Activated CD4-positive, alpha-beta T cell treated with anti-CD3 and anti-CD28 coated beads, Interleukin-2, amount 10 ng/mL, durations not matched to agents 24 days and 14 days (primary cell): ENCODE measurements at places on chromosomes 12 and 14.

GRCh38 chr14:96991226-96991625 lies 194.0 kb downstream of the VRK1 start:
- DNase-seq = no peak

GRCh38 chr14:96119947-96120346 lies 80.8 kb downstream of the C14orf132 start:
- no peak for DNase-seq

DNA sequence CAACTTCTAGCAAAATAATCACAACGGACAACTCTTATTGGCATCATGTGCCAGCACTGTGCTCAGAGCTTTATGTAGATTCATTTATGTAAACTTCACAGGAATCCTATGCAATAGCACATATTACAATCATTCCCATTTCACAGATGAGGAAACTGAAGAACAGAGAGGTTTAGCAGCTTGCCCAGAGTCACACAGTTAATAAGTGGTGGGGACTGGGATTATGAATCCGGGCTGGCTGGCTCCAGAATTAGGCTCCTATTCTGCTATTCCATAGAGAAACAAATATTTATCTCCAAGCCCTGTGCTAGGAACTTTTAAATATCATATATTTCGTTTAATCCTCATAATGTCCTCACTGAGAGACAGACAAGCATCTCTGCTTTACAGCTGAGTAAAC lies 52.4 kb upstream of the OAS1 start:
- DNase-seq = no peak

GRCh38 chr14:60309867-60310552 lies 61.0 kb downstream of the PPM1A start:
- no peak for DNase-seq

DNA sequence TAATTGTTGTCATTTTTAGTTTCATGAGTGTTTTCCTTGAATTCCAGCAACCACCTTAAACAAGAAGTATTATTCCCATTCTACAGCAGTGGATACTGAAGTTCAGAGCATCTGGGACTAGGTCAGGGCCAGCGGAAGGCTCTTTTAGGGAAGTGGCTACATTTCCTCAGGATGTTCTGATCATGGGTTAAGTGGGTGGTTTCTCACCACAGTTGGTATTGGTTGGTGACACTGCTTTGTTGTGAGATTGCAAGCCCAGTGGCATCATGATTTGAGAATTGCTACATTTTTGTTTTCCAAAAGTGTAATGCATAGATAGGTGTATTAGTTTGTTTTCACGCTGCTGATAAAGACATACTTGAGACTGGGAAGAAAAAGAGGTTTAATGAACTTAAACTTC lies 47.1 kb downstream of the SYNE2 start:
- no peak for DNase-seq

- no peak for DNase-seq
Measured at GRCh38 chr14:30125322-30125979, 197.8 kb upstream of the PRKD1 start.

DNA sequence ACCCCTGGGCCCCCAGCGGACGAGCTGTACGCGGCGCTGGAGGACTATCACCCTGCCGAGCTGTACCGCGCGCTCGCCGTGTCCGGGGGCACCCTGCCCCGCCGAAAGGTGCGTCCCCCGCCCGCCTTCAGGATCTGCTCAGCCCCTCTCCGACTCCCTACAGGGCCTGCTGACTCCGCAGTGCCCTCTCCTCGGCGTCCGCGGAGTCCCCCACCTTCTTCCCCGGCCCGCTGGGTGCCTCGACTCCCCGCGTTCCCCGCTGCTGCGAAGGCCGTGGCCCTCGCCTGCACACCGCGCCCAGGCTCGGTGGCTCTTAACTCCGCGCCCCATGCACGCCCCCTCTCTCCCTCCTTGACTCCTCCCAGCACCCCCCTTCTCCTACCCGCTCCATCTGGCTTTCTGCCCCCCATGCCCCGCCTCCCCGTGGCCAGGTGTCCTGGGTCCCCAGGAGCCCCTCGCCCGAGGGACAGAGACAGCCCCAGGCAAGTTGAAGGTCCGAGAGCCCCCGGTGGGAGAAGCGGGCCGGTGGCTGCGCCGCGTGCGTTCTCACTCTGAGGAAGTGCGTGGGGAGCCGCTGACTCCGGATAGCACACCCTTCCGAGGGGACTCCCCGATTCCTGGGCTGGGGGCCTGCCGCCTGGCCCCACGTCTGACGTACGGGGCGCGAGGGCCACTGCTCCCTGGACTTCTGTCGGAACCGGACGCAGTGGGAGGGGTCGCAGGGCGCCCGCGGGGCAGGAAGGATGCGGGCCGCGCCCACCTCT lies 594 bp downstream of the TAMALIN start:
- peak; percentile 80 for DNase-seq

- DNase-seq = no peak
Measured at GRCh38 chr14:80445605-80446004, 234.3 kb upstream of the DIO2 start.

GRCh38 chr12:47071241-47071852 lies 8.1 kb upstream of the PCED1B start:
- DNase-seq = peak; percentile 61

- no peak for DNase-seq
Measured at GRCh38 chr14:62645649-62646048, 399.6 kb downstream of the KCNH5 start.

GRCh38 chr12:110917961-110918360 lies 2.4 kb downstream of the MYL2 start:
- DNase-seq = no peak

DNA sequence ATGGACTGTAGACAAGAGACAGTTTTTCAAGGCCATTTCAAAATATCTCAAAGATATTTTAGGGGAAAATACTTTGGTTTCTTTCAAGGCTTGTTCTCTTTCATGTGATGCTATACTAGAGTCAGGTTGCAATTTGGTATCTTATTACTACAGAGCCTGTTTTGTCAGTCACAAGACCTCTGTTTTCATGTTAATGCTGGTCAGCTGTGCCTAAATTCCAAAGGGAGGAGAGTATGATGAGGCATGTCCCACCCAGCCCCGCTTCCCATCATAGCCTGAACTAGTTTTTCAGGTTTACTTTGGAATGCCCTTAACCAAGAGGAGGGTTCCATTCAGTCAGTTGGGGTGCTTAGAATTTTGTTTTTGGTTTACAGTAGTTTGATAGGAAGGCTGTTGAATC lies 52.6 kb downstream of the GPHB5 start:
- no peak for DNase-seq

DNA sequence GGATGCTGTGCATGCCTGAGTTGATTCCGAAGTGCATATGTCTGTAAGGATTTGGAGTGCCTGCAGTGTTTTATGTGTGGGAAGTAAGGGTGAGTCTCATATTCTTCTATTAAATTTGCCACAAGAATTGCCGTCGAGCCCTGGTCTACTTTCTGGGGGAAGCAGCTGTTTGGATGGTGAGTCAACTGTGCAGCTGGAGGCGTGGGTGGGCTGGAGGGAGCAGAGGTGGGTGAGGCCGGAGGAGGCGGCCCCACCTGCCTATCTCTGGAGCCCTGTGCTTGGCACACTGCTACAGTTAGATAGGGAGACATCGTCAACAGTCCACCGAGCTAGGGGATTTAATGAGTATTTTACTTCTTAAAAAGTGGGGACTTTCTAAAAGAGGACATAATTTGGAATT lies 9.7 kb downstream of the GLRX5 start:
- no peak for DNase-seq

- peak; percentile 83 for DNase-seq
Measured at GRCh38 chr14:50230701-50231474, 490 bp downstream of the SOS2 start.

GRCh38 chr12:113569806-113570205 lies 98.1 kb upstream of the LHX5 start:
- no peak for DNase-seq

DNA sequence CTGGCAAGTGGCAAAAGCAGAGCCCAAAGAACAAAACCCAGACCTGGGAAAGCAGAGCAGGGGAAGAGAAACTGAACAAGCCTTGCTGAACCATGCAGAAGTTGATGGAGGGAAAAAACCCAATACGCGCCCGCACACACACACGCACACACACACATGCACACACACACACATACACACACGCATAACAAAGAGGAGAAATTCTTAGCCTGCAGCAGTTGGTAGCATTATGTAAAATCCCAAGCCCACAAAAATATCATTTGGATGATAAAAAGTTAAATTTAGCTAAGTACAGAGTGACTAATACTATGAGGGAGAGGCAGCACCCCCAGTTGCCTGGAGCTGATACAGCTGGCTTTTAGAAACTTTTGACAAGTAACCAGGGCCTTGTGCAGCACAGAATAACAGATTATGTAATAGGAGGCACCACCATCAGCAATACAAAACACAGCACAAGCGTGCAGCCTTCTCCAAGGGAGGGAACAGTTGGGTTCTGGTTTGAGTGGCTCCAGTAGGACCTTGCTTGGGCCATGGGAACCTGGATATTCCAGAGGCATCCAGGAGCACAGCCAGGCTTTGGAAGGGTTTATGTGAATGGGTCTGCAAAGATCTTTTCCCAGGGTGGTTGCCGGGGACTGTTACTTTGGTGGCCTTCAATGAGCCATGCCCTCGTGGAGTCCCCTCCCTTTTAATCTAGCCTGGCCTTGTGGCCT lies 35.3 kb downstream of the PITPNM2 start:
- peak; percentile 69 for DNase-seq

GRCh38 chr12:4984971-4985370 lies 58.7 kb upstream of the KCNA5 start:
- DNase-seq = no peak

GRCh38 chr14:88248606-88249005 lies 74.5 kb downstream of the KCNK10 start:
- DNase-seq = no peak

GRCh38 chr12:60345442-60345841 lies 749.6 kb downstream of the SLC16A7 start:
- no peak for DNase-seq

DNA sequence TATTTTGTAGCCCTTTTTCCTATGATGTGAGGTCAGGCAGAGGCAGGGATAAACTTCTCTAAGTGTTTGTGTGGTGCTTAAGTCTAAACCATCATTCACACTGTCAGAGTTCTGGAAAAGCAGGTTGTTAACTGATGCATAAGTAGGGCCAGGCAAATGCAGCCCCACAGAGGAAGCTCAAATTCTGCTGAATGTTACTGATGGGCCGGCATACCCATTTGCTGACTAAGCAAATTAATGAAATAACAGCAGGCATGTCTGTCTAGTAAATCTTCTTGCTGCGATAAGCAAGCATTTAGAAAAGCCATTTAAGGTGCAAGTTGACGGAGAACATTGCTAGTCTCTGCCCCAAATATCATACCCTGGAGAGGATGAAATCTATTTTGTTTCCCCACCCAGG lies 523.2 kb upstream of the CCDC196 start:
- DNase-seq = no peak

- no peak for DNase-seq
Measured at GRCh38 chr12:11797317-11797913, 147.9 kb downstream of the ETV6 start.

DNA sequence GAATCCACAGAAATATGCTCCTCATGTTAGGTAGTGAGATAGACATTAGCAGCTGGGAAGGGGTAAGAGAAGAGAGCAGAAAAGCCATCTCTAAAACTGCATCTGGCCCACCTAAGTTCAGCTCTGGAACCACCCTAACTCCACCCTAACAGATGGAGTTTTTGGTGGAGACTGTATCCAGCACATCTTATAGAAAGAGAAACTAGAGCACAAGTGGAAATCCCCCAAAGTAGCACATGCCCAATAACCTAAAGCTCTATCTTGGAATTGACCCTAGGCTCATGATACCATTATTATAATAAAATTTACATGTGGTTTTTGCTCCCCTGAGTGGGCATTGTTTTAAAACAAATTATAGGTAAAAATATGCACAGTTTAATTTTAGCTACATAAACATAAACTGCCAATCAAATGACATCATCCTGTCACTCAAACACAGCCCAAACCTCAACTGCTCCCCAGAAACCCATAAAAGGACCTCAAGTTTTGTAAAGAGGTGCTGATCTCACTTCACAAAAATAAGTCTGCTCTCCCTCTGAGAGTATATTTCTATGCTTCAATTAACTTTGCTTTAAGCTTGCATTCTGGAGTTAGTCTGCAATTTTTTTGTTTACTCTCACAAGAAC lies 206.4 kb downstream of the PIK3C2G start:
- no peak for DNase-seq

DNA sequence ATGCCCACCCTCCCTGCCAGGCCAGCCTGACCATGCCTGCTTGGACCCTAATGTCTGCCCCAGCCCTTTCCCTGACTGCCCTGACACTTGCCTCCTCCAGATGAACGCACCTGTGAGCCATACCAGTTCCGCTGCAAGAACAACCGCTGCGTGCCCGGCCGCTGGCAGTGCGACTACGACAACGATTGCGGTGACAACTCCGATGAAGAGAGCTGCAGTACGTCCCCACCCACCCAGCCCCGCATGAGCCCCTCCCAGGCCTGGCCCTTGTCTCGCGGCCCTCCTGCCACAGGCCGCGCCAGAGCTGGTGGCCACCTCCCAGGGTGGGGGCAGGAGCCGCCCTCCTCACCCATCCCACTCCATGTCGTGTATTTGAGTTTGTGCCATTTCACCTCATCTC lies 14.3 kb upstream of the NXPH4 start:
- DNase-seq = no peak

GRCh38 chr12:100743060-100743459 lies 51.5 kb upstream of the ANO4 start:
- no peak for DNase-seq

DNA sequence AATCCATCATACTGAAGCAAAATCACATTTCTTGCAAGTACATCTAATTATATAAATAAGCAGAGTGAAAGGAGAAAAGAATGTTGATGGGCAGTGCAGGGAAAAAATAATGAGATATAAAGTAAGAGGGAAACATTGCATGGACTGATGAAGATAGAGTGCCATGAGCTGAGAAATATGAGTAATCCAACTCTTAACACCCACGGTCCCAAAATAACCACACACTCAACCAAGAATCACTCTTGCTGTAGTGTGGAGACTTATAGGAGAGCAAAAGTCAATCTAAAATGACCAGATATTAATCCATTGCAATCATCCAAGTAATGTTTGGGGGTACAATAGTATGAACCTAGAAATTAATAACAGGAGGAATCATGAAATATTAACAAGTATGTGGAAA lies 40.2 kb downstream of the MYF5 start:
- DNase-seq = no peak

DNA sequence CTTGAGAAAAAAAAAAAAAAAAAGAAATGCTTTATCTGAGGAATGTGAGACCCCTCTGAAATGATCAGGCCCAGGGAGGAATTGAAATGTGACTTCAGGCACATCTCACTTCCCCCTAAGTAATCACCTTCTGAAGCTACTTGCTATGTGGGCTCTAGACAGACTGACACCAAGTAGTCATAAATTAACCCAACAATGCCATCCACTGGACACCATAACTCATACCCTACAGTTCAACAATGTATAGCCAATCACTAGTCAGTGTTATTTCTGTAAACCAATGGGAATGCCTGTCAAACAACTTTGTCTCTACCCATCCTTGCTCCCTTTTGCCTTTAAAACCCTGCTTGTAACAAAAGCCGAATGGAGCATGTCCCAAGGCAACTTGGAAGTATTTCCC lies 182.7 kb upstream of the TMPO start:
- DNase-seq = no peak

- no peak for DNase-seq
Measured at GRCh38 chr12:18368594-18368993, 107.3 kb downstream of the PIK3C2G start.
